Activated CD8-positive, alpha-beta memory T cell treated with anti-CD3 and anti-CD28 coated beads, Interleukin-2, amount 10 ng/mL, durations not matched to agents 7 days and 5 days (primary cell): ENCODE measurements at places on chromosomes 5 and 9.

DNA sequence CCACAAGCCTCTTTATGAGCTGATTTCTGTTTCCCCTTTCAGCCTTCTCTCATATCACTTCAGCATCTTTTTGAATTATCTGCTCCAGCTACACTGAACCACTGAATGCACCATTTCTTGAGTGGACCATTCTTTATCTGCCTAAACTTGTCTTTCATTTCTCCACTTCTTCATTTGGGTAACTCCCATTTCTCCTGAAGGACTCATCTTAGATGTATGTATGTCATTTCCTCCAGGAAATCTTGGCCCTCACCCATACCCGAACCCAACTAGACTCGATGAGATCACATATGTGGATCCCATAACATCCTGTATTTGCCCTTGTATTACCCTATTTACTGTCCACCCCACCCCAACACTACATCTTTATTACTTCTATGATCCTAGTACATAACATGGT, 249.8 kb downstream of the KIF4B start:
- DNase-seq, result no peak

DNA sequence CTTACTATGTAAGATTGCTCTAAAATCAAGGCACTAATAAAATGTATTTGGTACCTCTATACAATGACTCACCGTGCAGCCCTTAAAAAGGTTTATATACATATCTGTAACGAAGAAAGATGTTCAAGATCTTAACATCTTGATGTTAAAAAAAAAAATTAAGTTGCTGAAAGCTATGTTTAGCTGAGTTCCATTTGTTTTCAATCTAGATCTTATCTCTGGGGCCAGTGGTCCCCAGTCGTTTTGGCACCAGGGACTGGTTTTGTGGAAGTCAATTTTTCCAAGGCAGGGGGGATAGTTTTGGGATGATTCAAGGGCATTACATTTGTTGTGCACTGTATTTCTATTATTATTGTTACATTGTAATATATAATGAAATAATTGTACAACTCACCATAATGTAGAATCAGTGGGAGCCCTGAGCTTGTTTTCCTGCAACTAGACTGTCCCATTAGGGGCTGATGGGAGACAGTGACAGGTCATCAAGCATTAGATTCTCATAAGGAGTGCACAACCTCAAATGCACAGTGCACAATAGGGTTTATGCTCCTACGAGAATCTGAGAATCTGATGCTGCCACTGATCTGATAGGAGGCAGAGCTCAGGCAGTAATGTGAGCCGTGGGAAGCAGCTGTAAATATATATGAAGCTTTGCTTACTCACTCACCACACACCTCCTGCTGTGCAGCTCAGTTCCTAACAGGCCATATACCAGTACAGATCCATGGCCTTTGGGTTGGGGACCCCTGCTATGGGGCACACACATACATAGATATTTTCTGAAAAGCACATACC, 27.6 kb upstream of the TSLP start:
- DNase-seq, result no peak

- DNase-seq, result no peak
Measured at GRCh38 chr5:1297243-1297642, 2.4 kb upstream of the TERT start.

DNA sequence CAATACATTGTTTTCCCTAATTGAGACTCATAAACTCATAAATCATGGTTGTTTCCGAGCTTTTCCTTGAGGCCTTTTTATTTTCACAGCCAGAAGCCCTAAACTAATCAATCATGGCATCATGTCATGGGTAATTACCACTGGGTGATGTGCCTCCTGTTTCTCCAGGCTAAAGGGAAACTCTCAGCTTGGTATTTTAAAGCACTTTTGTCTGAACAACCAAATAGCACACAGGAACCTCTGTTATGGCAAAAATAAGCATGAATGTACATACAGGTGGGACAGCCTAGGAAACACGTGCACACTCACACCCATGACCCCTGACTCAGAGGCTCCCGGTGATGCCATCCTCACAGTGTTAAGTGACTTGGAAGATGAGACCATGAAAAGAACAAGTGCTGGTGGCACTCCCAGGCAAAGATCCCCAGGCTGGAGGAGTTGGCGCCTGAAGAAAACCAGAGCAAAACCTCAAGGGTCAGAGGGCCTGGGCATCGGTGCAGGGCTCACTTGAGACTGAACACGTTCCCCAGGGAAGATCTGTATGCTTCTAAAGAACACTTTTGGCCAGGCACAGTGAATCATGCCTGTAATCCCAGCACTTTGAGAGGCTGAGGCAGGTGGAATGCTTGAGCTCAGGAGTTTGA, 154.3 kb downstream of the ROR2 start:
- DNase-seq, result peak; percentile 39

GRCh38 chr5:54792611-54793404, 192.6 kb downstream of the ESM1 start:
- DNase-seq, result no peak

DNA sequence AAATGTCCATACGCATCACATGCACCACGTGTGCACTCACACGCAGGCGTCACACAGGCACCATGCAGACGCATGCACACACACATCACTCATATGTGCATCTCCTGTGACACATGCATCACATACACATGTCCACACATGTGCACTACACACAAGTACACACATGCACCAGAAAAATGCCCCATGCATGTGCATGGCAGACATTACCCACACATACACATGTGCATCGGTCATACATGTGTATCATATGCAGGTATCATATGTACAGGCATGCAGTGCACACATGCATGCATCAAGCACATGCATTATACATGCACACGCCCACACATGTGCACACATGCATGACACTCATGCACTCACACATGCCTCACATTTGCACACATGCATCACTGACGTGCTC, 26.1 kb downstream of the ADAMTS2 start:
- DNase-seq, result no peak

DNA sequence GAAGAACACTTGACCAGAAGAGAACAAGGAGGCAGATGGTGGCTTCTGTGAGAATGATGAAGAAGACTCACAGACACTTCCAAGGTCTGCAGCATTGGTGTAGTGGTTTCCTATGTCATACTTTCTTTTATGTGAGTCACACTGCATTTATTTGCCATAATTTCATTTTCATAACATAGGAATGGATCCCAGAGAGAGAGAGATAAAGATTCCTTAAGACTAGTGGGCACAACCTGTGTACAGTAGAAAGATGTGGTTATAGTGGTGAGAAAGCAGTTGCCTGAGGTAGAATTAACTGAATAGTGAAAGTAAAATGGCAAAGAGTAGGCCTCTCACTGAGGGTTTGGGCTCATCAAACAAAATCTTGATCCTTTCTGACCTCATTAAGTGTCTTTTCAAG, 7.6 kb upstream of the CCDC152 start:
- DNase-seq, result no peak

DNA sequence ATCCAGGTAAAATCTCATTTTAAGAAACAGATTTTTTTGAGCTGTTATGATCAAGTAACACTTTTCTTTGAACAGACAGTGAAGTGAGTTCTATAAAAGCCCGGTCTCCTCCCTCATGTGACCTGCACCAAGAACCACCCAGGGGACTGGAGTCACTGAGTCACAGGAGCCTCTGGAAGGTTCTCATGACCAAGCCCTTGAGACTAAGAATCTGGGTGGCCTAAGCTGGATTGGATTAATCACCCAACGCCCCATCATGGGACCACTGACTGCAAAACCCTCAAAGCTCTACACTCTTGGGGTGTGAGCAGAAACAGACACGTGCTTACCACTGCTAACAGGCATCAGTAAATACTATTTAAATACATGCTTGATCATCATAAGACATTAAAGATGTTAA, 48.4 kb downstream of the SECISBP2 start:
- DNase-seq, result no peak

DNA sequence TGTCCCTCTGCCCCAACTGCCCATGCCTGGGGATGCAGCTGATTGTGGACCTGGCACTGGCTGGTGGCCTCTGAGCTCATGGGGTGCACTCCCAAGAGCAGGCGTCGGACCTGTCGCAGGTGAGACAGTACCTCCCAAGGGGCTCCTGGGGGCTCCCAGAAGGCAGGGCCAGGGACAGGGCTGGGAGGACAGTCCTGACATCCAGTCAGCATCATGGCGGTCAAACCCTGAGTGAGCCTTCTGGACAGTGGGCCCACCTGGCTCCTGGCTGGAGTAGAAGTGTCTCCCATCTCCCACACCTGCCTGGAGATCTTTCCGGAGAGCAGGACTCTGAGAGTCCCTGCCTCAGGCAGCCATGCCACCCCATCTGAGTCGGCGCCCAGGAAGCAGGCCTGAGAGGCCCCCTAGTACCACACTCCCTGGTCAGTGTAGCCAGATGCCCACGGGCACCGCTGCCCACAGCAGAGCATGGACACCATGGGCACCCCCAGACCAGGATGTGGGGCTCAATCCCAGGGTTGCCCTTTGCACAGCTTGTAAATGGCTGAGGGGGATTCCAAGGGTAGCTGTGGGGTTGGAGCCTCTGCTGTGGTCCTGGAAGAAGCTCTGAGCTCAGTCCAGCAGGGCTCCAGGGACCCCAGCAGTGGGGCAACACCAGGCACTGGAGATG, 6.6 kb downstream of the LCN9 start:
- DNase-seq, result no peak

- DNase-seq, result no peak
Measured at GRCh38 chr9:72856972-72857623, 95.8 kb downstream of the ALDH1A1 start.

DNA sequence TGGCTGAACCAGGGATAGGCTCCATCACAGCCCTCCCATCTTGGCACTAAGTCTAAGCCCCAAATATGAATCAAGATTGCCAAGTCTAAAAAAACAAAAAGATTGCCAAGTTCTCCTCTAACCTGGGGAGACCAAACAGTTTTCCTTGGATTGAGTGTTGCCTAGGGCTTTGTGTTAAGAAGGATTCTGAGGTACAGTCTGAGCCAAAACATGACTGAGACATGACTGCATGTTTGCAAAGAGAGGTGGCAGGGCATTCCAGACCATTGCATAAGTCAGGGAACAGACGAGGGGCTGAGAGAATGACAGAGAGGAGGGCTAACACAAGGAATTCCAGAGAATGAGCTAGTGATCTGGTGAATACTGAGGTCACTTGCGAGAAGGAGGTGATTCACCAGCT, 11.4 kb downstream of the LAMC3 start:
- DNase-seq, result no peak

GRCh38 chr5:5050801-5051200, 89.3 kb upstream of the ADAMTS16 start:
- DNase-seq, result no peak

DNA sequence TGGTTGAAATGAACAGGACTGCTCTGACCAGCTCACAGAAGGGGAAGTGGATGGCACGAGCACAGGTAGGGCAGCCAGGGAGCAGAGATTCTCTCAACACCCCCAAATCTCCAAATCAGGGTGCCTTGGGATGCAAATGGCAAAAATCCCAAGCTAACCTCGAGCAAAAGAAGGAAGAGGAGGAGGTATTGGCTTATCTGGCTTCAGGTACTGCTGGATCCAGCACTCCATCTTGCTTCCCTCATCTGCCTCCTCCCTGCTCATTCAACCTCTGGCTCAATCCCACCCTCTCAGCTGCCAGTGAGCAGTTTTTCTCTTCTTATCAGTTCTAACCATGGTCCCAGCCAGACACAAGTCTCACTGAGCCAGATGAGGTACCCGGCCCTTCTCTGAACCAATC, 41.6 kb upstream of the GGTA1 start:
- DNase-seq, result no peak

DNA sequence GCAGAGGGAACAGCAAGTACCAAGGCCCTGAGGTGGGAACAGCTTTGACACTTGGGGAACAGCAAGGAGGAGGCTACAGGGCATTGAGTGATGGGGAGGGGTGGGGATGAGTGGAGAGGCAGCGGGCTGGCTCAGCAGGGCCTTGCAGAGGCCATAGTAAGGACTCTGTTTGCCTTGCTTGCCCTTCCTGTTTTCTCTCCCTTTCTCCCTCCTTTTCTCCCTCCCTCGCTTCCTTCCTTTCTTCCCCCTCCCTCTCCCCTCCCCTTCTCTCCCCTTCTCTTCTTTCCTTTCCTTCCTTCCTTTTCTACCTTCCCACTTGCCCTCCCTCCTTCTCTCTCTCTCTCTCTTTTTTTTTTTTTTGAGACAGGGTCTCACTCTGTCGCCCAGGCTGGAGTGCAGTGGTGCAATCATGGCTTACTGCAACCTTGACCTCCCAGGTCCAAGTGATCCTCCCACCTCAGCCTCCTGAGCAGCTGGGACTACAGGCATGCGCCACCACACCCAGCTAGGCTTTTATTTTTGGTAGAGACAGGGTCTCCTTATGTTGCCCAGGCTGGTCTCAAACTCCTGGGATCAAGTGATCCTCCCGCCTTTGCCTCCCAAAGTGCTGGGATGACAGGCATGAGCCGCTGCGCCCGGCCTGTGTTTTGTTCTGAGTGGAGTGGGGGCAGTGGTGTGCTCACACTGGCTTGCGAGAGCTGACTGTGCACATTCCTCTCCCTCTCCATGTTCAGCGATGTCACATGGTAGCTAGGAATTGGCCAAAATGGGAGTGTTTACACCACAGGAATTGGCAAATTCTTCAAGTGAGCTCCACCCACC, 17.1 kb downstream of the IER5L start:
- DNase-seq, result no peak

- DNase-seq, result no peak
Measured at GRCh38 chr5:72123764-72124376, 16.6 kb downstream of the MAP1B start.

DNA sequence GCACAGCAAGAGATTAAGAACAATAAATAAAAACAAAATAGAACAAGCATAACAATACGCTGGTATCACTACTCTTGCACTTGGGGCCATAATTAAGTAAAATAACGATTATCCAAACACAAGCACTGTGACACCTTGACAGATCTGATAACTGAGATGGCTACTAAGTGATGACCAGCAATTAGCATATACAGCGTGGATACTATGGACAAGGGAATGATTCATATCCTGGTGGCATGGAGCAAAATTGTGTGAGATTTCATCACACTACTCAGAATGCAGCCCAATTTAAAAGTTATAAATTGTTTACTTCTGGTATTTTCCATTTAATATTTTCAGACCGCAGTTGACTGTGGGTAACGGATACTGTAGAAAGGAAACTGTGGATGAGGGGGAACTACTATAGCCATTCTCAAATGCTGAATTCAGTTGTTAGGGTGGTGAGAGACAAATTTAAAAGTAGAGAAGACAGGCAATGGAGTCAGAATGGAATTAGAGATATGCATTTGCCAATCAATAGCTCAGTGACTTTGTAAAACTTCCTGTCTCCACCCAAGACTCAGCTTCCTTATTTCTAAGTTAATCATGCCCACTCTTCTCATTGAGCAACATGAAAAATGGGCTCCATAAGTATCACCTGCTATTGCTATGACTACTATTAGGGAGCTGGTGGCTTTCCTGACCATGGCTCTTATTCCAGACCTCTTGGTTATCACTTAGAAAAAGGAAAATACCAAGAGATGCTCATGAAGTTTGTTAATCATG, 300.8 kb downstream of the TRIM32 start:
- no peak for DNase-seq
